ENCODE measurements at places on chromosomes 2 and 18.
A peak's percentile ranks its signal among the peaks of the same experiment; 100 is the strongest.

GRCh38 chr2:11389551-11390398 lies 45.3 kb upstream of the ROCK2 start:
- no peak for DNase-seq

DNA sequence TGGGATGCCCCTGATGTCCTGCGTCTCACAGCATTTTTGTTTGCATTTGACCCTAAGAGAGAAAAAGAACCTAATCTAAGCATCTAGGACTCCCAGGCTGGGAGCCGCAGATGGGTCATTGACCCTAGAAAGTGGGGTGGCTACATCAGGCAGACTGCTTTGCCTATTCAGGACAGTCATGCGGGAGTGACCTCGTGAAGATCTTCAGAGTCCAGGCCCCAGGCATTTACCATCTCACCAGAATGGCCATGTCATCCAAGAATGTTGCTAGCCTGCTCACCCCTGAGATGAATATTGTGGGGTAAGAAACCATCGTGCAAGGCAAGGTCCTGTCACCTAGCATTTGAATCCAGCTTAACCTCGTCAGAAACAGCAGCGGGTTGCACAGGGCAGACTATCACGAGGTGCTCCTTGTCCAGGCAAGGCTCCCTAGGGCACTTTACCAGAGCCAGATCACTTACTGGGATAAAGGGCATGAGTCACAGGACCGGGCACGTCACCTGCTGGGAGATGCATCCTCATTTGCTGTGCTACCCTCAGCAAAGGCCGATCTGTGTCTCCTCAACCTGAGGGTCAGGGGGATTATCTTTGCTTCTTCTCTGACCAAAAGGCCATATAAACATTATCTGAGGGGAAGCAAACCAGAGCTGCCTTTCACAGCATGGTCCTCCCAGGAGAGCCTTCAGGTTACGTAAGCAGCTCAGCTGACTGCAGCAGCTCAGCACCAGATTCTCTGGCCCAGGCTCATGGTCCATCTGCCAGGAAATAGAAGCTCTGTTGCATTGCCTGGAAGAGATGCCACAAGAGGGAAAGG lies 162.3 kb downstream of the ACKR3 start:
- peak; percentile 32 for DNase-seq

- no peak for DNase-seq
These were observed 98.9 kb upstream of the LGALSL start for GRCh38 chr2:64354857-64355680.

DNA sequence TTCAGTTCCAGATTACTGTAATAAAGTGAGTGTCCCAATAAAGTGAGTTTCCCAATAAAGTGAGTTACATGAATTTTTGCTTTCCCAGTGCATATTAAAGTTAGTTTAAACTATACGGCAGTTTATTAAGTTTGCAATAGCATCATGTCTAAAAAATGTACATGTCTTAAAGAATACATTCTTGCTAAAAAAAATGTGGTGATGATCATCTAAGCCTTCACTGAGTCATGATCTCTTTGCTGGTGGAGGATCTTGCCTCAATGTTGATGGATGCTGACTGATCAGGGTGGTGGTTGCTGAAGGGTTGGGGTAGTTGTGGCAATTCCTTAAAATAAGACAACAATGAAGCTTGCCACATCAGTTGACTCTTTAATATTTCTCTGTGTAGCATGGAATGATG lies 664.2 kb downstream of the TDRD15 start:
- no peak for DNase-seq

DNA sequence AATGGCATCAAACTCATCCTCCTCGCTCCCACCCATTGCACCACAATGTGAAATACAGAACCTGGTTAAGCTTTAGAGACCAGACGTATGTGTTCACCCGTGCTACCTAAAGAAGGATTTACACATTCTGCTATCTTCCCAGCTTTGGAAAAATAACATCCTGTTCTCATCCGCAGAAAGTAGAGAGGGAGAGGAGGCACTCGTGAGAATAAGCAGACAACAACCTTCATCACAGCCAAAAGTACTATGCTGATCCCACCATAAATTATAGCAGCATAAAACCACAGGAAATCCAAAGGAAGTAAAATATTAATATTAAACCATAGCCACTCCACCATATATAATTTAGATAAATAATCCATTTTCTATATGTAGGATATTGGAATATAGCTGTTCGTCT lies 111.7 kb upstream of the NRP2 start:
- no peak for DNase-seq

- peak; percentile 79 for DNase-seq
These were observed 76.0 kb downstream of the RNF144A start for GRCh38 chr2:6993229-6993640.

DNA sequence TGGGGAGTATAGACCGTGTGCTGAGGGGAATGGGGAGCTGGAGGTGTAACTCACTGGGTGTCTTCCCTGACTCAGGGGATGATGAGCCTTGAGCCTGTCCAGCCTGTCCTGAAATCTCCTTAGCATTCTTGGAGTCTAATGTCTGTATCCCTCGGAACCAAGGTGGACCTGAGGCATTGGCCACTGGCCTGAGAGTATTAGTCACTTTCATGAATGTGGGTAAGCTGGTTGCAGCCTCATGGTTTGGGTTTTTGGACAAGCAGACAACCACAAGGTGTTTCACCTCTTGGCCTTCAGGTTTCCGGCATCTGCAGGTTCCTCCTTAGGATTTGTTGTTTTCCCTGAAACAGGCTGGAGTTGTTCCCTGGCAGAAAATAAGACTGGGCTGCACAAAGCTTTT lies 63.2 kb downstream of the PRKCE start:
- DNase-seq = no peak

GRCh38 chr2:215557701-215558100 lies 121.8 kb upstream of the FN1 start:
- no peak for DNase-seq

GRCh38 chr2:118525346-118525745 lies 322.1 kb downstream of the EN1 start:
- no peak for DNase-seq

DNA sequence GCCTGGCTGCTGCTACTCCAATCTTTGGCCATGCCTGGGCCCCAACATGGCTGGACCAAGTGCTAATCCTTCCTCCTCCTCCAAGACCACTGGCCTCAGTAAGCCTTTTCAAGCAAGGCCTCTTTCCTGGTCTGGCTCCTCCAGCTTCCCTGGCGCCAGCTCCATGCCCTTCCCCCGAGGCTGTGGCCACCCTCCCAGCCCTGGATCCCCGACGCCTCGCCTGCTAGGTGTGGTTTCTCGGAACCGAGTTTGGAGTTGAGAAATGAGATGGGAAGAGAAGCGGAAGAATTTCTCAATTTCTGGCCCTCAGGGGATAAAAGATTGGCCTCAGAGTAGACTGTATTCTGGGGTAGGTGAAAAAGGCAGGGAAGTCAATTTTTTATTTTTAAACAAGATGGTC lies 46.4 kb downstream of the ADCY3 start:
- no peak for DNase-seq
